Activated CD4-positive, alpha-beta T cell treated with anti-CD3 and anti-CD28 coated beads for 36 hours (primary cell): ENCODE measurements at places on chromosomes 4 and X.

DNA sequence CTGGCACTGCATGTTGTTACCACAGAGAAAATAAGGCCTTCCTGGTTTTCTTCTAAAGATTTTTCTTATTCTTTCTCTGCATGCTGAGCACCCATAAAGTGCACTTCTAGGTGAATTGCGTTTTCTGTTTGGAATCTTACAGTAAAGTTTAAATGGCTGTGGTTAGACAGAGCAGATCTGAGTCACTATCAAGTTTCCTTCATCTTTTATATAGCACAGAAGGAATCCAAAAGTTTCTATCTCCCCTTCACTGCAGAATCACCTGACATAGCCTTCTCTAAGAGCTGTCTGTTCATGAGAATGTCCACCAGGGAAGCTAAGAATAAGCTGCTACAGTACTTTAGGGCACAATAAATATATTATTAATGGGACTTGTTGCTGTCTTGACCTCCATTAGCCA is 455.5 kb upstream of the FAM241A start:
- DNase-seq, result no peak
- H3K4me1 ChIP-seq, result no peaks in the 10 kb centered on the region
- H3K36me3 ChIP-seq, result no peaks in the 10 kb centered on the region
- H3K27me3 ChIP-seq, result peaks cover 2% of the 10 kb centered on the region
- H3K4me3 ChIP-seq, result no peak overlapping the region
- no peak overlapping the region for H3K27ac ChIP-seq

DNA sequence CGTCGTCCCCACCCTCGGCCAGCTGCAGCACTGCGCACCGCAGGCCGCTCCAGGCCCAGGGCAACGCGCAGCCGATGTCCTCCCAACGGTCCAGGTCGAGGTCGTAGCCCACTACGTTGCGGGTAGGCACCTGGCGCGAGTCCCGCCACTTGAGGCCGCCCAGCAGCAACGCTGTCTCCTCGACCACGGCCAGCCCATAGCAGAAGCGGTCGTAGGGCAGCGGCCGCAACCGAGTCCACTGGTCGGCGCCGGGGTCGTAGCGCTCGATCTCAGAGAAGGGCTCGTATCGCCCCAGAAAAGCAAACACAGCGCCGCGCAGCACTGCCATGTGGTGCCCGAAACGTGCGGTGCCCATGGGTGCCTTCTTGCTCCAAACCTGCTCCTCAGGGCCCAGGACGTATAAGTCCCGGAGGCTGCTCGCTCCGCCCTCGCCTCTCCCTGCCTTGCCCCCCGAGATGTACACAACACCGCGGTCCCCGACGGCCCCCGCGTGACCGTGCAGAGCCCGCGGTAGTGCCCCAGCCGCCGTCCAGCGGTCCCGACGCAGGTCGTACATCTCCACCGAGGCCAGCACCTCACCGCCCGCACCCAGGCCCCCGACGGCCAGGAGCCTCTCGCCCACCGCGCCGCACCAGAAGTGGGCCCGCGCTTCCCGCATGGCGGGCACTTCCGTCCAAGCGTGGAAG is 2.1 kb downstream of the KLHL34 start:
- H3K27ac ChIP-seq, result peak overlapping the region; percentile 19
- H3K36me3 ChIP-seq, result peaks cover 4% of the 10 kb centered on the region
- H3K27me3 ChIP-seq, result peaks cover 4% of the 10 kb centered on the region
- H3K4me3 ChIP-seq, result no peak overlapping the region

- H3K4me3 ChIP-seq, result peak overlapping the region; percentile 22
- peaks cover 90% of the 10 kb centered on the region for H3K4me1 ChIP-seq
- H3K27me3 ChIP-seq, result no peaks in the 10 kb centered on the region
- peak; percentile 86 for DNase-seq
These were observed 16.3 kb downstream of the CD99 start for GRCh38 chrX:2707334-2707760.

DNA sequence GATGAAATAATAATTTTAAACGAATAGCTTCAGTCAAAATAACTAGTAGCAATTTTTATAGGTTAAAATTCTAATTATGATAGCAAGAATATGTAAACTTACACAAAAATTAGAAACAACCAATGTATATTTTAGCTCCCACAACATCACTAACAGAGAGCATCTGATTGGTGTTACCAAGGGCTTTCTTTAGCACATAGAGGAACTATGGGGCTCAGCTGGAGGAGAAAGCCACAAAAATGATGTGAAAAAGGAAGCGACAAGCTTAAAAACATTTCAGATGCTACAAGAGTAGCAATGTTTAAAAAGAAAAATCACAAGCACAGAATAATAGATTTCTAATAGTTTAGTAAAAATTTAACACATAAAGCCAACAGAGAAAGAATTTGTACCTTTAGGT is 56.3 kb downstream of the ATP8A1 start:
- no peak overlapping the region for H3K4me3 ChIP-seq
- H3K4me1 ChIP-seq, result no peaks in the 10 kb centered on the region
- DNase-seq, result no peak
- no peaks in the 10 kb centered on the region for H3K27me3 ChIP-seq
- H3K27ac ChIP-seq, result no peak overlapping the region
- H3K36me3 ChIP-seq, result peaks cover 16% of the 10 kb centered on the region

GRCh38 chr4:17964576-17964975 is 57.0 kb downstream of the LCORL start:
- no peak overlapping the region for H3K27ac ChIP-seq
- DNase-seq, result no peak
- H3K36me3 ChIP-seq, result peaks cover 5% of the 10 kb centered on the region
- no peak overlapping the region for H3K4me3 ChIP-seq
- no peaks in the 10 kb centered on the region for H3K27me3 ChIP-seq
- H3K4me1 ChIP-seq, result no peaks in the 10 kb centered on the region

GRCh38 chr4:174523025-174523693 is 871 bp upstream of the HPGD start:
- peak overlapping the region; percentile 70 for H3K4me3 ChIP-seq
- no peaks in the 10 kb centered on the region for H3K36me3 ChIP-seq
- DNase-seq, result no peak
- no peak overlapping the region for H3K27ac ChIP-seq
- peaks cover 16% of the 10 kb centered on the region for H3K4me1 ChIP-seq
- peaks cover 24% of the 10 kb centered on the region for H3K27me3 ChIP-seq

DNA sequence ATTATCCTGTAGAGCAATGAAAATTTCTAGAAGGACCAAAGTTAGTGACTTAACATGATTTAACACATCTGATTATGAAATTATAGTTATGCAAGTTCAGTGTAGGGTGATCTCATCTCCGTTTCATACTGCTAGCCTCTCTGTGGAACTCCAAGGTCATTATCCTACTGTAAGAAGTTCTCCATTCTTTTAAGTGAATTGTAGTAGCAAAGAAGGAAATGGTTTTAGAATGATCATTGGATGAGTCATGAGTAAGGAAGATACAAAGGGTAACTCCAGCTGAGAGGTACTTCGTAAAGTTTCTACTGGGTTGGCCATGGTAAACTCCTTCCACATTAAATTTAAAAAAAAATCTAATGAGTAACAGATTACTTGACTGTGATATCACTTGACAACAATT is 215.0 kb upstream of the GIMD1 start:
- H3K4me1 ChIP-seq, result no peaks in the 10 kb centered on the region
- DNase-seq, result no peak
- no peak overlapping the region for H3K4me3 ChIP-seq
- no peak overlapping the region for H3K27ac ChIP-seq
- H3K36me3 ChIP-seq, result no peaks in the 10 kb centered on the region

- no peak for DNase-seq
- peaks cover 4% of the 10 kb centered on the region for H3K36me3 ChIP-seq
- H3K27ac ChIP-seq, result no peak overlapping the region
- no peak overlapping the region for H3K4me3 ChIP-seq
- H3K27me3 ChIP-seq, result no peaks in the 10 kb centered on the region
These were observed 49.5 kb upstream of the TMLHE start for GRCh38 chrX:155662282-155662681.

DNA sequence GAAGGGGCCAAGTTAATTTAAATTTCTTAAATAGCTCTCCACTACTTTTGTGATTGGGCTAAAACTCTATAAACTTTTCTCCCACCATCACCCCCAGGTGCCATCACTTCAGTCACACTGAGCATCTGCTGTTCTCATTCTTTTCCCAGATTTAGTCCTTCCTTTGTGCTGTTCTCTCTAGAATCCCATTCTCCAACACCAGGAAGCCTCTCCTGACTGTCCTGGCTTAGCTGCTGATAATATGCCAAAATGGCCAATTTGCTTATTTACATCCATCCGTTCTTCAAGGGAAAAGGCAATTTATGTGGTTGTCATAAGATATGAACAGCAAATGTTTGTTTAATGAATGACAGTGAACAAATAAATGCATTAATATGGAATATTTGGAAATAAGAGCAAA is 44.1 kb downstream of the FGFBP1 start:
- DNase-seq, result no peak
- peaks cover 17% of the 10 kb centered on the region for H3K27me3 ChIP-seq
- H3K4me1 ChIP-seq, result no peaks in the 10 kb centered on the region
- H3K27ac ChIP-seq, result no peak overlapping the region

DNA sequence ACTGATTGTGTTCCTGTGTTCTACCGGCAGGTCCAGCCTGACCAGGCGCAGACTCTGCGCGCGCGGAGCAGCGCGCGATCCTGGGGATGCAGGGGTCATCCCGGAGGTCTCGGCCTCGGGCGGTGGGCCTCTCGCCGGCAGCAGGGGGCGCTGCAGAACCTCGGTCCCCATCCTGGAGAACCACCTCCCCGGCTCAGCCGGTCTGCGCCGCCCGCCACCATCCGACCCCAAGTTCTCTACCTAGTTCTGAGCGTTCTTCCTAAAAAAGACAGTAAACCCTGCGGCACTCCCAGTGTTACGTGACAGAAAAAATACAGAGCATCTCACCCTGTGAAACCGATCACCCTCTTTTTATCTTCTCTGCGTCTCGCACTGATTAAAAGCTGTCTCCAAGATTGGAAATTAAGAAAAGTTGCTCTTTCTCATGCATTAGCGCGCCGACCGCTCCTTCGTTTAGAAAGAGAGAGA is 1.6 kb downstream of the TRPC3 start:
- no peaks in the 10 kb centered on the region for H3K36me3 ChIP-seq
- H3K27me3 ChIP-seq, result peaks cover 44% of the 10 kb centered on the region
- peak overlapping the region; percentile 77 for H3K4me3 ChIP-seq
- peaks cover 4% of the 10 kb centered on the region for H3K4me1 ChIP-seq
- DNase-seq, result peak; percentile 94

DNA sequence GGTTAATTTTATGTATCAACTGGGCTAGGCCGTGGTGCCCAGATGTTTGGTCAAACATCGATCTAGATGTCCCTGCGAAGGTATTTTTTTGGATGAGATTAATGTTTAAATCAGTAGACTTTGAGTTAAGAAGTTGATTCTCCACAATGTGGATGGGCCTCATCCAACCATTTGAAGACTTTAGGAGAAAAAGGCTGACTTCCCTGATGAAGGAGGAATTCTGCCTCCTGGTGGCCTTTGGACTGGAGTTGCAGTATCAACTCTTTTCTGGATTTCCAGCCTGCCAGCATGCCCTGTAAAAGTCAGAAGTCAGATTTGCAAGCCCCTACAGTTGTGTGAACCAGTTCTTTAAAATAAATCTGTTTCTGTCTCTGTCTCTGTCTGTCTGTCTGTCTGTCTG is 91.4 kb downstream of the STK32B start:
- H3K4me1 ChIP-seq, result no peaks in the 10 kb centered on the region
- H3K4me3 ChIP-seq, result no peak overlapping the region
- no peaks in the 10 kb centered on the region for H3K36me3 ChIP-seq
- DNase-seq, result peak; percentile 11
- no peak overlapping the region for H3K27ac ChIP-seq
- peaks cover 1% of the 10 kb centered on the region for H3K27me3 ChIP-seq

DNA sequence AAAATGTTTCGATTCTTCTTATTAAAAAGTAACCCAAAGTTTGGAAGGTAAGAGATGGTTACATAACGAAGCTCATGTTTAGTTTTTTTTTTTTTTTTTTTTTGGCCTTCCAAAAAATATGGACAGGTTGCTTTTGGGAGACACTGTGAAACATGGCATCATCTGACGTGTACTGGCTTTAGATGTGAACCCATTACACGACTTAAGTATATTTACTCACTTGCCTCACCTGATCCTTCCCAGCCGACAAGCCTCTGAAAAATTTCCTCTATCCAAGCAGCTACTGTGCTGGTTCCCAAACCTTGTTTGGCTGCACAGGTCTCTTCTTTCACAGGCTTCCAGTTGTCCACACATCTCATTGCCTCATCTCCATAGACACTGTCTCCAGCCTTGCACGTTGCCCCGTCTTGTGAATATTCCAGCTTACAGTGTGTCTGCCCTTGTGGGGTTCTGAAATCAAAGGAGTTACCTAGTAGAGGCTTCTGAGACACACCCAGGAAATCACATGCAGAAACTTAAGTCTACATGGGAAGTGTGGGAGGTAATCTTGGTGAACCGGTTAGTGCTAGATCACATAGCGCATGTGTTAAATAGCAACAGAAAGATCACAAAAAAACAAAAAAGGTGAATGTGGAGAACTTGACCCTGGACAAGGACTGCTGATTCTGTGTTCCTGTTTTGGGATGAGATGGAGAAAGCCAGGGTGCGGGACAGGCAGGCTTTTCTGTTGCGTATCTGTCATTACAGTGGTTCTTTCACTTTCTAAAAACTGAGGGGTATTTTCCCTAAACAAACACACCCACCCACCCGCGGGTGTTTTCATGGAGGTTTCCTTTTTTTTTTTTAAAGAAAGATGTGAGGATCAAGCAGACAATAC is 328.6 kb downstream of the ARHGAP10 start:
- DNase-seq, result peak; percentile 31
- peak overlapping the region; percentile 74 for H3K4me3 ChIP-seq
- H3K27ac ChIP-seq, result peak overlapping the region; percentile 95
- H3K36me3 ChIP-seq, result peaks cover 4% of the 10 kb centered on the region
